ENCODE measurements at places on chromosomes 11 and 22. TPM values are rescaled to one million over a fixed set of nuclear protein-coding genes. Genes with fewer than 3 reads are reported as not detected.

Gene TSKU
- 19.1 TPM for total RNA-seq

Gene TSSK2
- total RNA-seq, result not detected

Gene CLDN5
- 39.9 TPM for total RNA-seq

Gene DEFB131B
- not detected for total RNA-seq

Gene B4GALNT4
- total RNA-seq, result 6.3 TPM

Gene KRTAP5-2
- not detected for total RNA-seq

Gene KCNQ1
- 2.1 TPM for total RNA-seq

Gene EHF
- 0.42 TPM for total RNA-seq

Gene ACER3
- 10.8 TPM for total RNA-seq

Gene CHCHD10
- 28.2 TPM for total RNA-seq

Gene NFAM1
- total RNA-seq, result 2.1 TPM

Gene PHOX2A
- total RNA-seq, result 1.2 TPM

- no peak for DNase-seq
Observed at GRCh38 chr11:2750682-2751522, 51.1 kb upstream of the KCNQ1OT1 start.

- DNase-seq, result no peak
Observed at GRCh38 chr11:44609783-44610155, 44.3 kb downstream of the CD82 start.

- no peak for DNase-seq
Observed at GRCh38 chr11:122721964-122722266, 66.4 kb downstream of the UBASH3B start.

GRCh38 chr11:16891165-16891564, 123.0 kb downstream of the PLEKHA7 start:
- DNase-seq, result no peak

GRCh38 chr22:44249376-44250147, 63.2 kb downstream of the SHISAL1 start:
- peak; percentile 31 for DNase-seq

- DNase-seq, result peak; percentile 21
Observed at GRCh38 chr11:95514416-95515110, 275.0 kb downstream of the FAM76B start.

- DNase-seq, result no peak
Observed at GRCh38 chr11:62676698-62677097, 2.2 kb downstream of the UBXN1 start.

DNA sequence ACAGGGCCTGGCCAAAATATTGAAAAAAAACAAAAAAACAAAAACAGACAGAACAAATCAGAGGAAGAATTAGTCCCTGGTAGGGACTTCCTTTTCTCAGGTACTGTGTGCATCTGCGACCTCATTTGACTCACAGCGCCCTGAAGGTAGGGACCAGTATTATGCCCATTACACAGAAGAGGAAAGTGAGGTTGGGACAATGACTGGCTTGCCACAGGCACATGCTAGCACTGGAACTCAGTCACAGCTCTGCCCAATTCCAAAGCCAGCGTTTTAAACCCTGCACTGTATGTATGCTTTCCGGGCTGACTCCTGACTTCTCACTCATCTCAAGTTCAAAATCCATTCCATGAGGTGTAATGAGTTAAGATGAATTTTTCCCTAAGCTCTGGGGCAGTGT, 3.3 kb downstream of the SEC14L4 start:
- DNase-seq, result no peak

DNA sequence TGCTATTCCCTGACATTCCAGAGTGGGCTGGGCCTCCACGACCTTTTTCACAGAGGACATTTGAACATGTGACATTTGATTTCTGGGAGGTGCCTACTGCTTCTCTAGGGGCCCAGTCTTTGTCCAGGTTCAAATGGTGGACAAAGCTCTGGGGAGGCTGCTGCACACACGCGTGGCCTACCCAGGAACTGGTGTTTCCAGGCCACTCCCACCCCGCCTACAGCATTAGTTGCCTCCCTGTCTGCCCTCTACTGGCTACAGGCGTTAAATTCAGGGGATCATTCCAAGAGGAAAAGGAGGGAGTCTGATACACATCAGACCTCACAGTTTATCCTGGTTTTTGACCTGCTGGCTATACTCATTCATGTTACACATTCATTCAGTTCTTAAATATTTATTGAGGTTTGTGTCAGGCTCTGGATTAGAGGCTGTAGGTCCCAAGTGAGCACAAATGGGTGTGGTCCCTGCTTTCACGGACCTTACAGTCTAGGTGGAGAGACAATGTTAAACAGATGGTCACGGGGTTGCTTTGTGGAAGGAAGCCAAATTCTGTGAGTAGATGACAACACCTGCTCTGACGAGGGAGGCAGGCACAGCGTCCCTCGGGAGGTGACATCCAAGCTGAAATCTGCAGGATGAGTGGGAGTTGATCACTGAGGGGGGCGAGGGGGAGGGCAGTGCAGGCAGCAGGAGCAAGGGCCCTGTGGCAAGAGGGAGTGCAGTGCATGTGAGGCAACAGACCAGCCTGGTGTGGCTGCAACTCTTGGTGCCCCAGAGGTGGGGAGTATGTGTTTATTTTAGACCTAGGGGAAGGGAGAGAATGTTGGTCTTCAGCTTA, 11.8 kb downstream of the TUB start:
- no peak for DNase-seq

DNA sequence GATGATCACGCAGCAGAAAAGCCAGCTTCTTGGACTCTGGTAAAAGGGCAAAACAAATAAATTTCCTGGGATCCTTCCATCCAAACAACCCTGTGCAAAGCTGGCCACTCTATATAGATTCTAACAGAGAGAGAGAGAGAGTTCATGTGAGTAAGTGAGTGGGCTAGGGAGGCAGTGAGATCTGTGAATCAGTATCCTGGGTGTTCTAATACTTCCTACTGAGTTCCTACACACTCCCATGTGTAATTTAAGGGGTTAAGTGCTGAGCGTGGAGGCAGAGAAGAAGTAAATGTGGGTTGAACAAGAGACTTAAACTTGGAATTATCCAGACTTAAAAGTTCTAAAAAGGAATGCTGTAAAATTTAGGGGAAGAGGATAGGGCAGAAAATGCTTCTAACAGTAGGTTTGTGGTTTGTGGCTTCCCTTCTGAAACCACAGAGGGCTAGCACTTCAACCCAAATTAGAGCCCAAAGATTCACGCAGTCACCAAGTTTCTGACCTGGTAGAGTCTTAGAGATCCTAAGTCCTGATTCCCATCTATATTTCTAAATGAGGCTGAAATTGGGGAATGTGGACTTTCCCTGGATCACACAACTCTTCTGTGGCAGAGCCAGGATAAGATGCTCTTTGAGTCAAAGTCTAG, 413.9 kb downstream of the TENM4 start:
- DNase-seq, result no peak

DNA sequence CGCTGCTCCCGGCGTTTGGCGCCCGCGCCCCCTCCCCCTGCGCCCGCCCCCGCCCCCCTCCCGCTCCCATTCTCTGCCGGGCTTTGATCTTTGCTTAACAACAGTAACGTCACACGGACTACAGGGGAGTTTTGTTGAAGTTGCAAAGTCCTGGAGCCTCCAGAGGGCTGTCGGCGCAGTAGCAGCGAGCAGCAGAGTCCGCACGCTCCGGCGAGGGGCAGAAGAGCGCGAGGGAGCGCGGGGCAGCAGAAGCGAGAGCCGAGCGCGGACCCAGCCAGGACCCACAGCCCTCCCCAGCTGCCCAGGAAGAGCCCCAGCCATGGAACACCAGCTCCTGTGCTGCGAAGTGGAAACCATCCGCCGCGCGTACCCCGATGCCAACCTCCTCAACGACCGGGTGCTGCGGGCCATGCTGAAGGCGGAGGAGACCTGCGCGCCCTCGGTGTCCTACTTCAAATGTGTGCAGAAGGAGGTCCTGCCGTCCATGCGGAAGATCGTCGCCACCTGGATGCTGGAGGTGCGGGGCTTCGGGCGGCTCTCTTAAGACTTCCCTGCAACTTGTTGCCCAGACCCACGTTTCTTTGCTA, at the start of gene CCND1:
Gene CCND1, plus strand, starts transcription at position 162 of the 587 bp plus-strand sequence. Its CDS starts 158 bp downstream, at position 320.
- no peak for DNase-seq

- no peak for DNase-seq
Observed at GRCh38 chr22:43114958-43115357, 4.4 kb downstream of the BIK start.

GRCh38 chr11:17798253-17798652, 63.7 kb downstream of the KCNC1 start:
- no peak for DNase-seq

- DNase-seq, result no peak
Observed at GRCh38 chr11:69190796-69191536, 35.2 kb downstream of the SMIM38 start.

DNA sequence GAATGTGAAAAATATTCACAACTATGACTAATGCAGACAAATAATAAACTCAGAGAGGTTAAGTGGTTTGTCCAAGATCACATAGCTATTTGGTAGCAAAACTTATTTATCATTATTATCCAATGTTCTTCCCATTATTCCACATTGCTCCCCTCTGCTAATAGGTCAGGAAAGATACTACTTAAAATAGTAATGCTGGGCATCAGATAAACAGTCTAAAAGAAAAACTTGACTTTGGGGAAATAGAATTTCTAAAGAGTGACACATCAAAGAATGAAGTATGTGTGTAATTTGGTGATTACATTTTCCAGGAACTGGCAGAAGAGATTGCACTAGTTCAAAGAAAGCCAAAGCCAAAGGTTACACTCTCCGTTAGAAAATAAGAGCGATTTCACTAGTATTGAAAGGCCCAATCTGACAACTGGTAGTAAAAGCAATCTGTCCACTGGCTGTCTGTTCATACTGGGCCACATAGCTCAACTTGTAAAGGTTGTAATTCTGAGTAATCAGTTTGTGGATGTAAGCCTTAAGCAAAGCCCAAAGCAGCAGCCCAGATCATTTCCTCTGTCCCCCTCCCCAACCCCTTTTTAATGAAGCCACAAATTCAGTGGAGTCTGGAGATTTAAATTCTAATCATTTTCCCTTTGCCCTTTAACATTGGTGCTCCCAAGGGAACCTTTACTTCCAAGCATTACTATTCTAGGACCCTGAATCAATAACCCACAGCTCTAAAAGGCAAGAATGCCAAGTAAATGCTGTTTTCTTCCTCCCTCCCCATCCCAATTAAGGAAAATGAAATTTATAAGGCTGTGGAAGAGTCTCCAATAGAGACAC, 283.5 kb downstream of the TTC28 start:
- no peak for DNase-seq
